ENCODE measurements at places on chromosomes 11 and 22.

- H3K27ac ChIP-seq: no peak overlapping the region
- H3K27me3 ChIP-seq: peaks cover 9% of the 10 kb centered on the region
- no peak for DNase-seq
- no peaks in the 10 kb centered on the region for H3K36me3 ChIP-seq
- no peaks in the 10 kb centered on the region for H3K4me1 ChIP-seq
These were observed 126.6 kb downstream of the BUD13 start for GRCh38 chr11:116646191-116646590.

GRCh38 chr11:94106716-94107115, 21.9 kb upstream of the PANX1 start:
- H3K4me3 ChIP-seq: no peak overlapping the region
- DNase-seq: no peak
- no peaks in the 10 kb centered on the region for H3K36me3 ChIP-seq
- H3K27ac ChIP-seq: no peak overlapping the region
- no peaks in the 10 kb centered on the region for H3K27me3 ChIP-seq

- H3K4me3 ChIP-seq: no peak overlapping the region
- no peaks in the 10 kb centered on the region for H3K36me3 ChIP-seq
- no peak for DNase-seq
- H3K27ac ChIP-seq: no peak overlapping the region
- no peaks in the 10 kb centered on the region for H3K27me3 ChIP-seq
These were observed 1074.5 kb downstream of the LRRC4C start for GRCh38 chr11:40384991-40385390.

- no peaks in the 10 kb centered on the region for H3K27me3 ChIP-seq
- no peaks in the 10 kb centered on the region for H3K4me1 ChIP-seq
- H3K4me3 ChIP-seq: no peak overlapping the region
- H3K36me3 ChIP-seq: no peaks in the 10 kb centered on the region
- DNase-seq: no peak
These were observed 8.4 kb downstream of the AQP11 start for GRCh38 chr11:77598195-77598594.

GRCh38 chr11:63489879-63490278, 1.1 kb downstream of the PLAAT5 start:
- no peak overlapping the region for H3K4me3 ChIP-seq
- no peaks in the 10 kb centered on the region for H3K27me3 ChIP-seq
- no peaks in the 10 kb centered on the region for H3K36me3 ChIP-seq
- DNase-seq: no peak
- H3K4me1 ChIP-seq: no peaks in the 10 kb centered on the region

DNA sequence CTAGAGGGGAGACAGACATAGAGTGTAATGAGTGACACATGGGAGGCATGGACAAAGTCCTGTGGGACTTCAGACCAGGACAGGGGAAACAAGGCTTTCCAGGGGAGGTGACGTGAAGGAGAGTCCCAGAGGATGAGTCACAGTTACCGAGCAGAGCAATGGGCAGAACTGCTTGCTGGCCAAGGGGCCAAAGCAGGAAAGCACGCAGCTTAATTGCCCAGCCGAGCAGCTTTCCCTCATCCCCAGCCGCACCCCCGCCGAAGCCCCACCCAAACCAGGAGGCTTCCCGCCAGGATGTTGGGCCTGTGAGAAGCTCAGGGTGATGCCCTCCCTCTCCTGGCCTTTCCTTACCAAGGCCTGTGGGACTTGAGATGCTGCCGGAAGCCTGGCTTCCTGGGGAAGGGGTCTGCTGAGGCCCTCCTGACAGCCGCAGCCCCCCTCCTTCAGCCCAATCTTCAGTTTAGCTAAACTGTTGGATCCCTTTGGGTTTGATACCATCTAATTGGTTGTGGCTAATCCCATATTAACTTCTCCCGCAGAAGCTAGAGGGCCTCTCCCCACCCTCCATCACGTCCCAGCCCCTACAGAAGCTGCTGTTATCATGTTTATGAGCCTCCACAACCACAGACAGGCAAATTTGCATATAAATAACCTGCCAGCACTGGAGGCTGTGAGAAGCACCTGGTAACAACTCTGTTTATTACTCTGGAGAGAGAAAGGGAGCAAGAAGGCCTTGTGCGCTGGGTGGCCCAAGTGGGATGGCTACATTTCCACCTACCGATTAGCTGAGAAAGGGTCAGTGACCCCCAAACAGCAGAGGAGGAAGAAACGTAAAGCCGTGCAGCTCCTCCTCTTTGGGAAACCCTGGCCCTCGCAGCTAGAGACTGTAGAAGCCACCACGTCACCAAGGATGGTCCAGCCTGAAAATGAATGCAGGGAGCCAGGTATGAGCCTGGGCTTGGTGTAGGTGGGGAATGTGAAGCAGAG, 80.0 kb downstream of the TRIM29 start:
- H3K4me1 ChIP-seq: peaks cover 3% of the 10 kb centered on the region
- H3K27me3 ChIP-seq: no peaks in the 10 kb centered on the region
- H3K27ac ChIP-seq: no peak overlapping the region
- H3K4me3 ChIP-seq: no peak overlapping the region
- DNase-seq: no peak

GRCh38 chr11:84289381-84289906, 1003.3 kb upstream of the CCDC90B start:
- no peaks in the 10 kb centered on the region for H3K4me1 ChIP-seq
- no peaks in the 10 kb centered on the region for H3K36me3 ChIP-seq
- H3K4me3 ChIP-seq: no peak overlapping the region
- H3K27ac ChIP-seq: no peak overlapping the region

DNA sequence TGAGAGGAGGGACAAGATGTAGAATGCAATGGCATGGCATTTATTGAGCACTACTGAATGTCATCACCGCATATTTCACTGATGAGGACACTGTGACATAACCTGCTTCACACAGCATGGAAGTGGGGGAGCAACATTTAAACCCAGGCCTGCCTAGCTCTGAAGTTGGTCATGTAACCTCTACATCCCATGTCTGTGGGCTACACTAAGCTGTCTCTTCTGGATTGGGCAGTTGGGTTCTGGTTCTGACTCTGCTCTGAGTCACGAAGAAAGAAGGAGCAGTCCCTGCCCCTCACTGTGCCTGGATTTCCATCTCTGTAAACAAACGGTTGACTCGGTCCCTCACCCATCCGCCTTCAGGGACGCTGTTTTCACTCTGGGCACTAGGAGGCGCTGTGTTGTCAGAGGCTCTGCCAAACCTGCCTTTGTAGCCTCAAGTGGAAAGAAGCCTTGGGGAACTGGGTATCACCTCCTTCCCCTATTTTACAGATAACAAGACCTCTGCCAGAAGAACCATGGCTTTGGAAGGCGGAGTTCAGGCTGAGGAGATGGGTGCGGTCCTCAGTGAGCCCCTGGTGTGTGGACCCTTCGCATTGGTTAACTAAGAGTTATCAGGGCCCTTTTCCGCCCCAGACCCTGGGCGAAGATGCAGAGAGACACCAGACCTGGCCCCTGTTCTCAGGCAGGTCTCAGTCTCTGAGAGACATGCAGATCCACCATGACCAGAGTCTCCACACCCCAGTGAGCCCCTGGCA, 12.7 kb upstream of the ARHGEF17 start:
- no peak overlapping the region for H3K27ac ChIP-seq
- DNase-seq: peak; percentile 61
- H3K4me1 ChIP-seq: no peaks in the 10 kb centered on the region
- no peak overlapping the region for H3K4me3 ChIP-seq

GRCh38 chr11:121237686-121238658, 54.6 kb upstream of the SC5D start:
- no peaks in the 10 kb centered on the region for H3K4me1 ChIP-seq
- no peak for DNase-seq

DNA sequence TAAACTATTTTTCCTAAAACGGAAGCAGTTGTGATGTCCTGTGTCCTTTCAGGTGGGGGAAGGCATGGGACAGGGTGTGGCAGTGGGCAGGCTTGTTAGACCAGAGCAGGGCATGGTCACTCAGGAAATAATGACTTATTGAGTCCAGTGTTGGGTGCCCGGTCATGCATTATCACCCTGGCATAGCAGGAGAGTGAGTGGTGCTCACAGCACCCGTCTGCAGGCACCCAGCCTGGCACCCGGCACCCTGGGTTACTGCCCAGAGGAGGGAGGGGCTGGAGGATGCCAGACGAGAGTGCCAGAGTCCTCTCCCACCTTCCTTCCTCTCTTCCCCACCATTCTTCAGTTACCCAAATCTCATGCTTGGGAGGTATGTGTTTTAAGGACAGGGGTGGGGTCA, 59.1 kb downstream of the ST3GAL4 start:
- no peak for DNase-seq
- H3K27ac ChIP-seq: peak overlapping the region; percentile 74
- peaks cover 32% of the 10 kb centered on the region for H3K4me1 ChIP-seq
- H3K36me3 ChIP-seq: peaks cover 7% of the 10 kb centered on the region
- no peak overlapping the region for H3K4me3 ChIP-seq

GRCh38 chr11:12994476-12994875, 14.6 kb upstream of the RASSF10 start:
- H3K4me3 ChIP-seq: no peak overlapping the region
- H3K36me3 ChIP-seq: no peaks in the 10 kb centered on the region
- no peaks in the 10 kb centered on the region for H3K4me1 ChIP-seq
- H3K27me3 ChIP-seq: no peaks in the 10 kb centered on the region
- no peak for DNase-seq
- no peak overlapping the region for H3K27ac ChIP-seq

- no peak overlapping the region for H3K4me3 ChIP-seq
- no peak for DNase-seq
- H3K36me3 ChIP-seq: no peaks in the 10 kb centered on the region
- no peaks in the 10 kb centered on the region for H3K27me3 ChIP-seq
These were observed 42.4 kb upstream of the WNT7B start for GRCh38 chr22:46019351-46019750.

DNA sequence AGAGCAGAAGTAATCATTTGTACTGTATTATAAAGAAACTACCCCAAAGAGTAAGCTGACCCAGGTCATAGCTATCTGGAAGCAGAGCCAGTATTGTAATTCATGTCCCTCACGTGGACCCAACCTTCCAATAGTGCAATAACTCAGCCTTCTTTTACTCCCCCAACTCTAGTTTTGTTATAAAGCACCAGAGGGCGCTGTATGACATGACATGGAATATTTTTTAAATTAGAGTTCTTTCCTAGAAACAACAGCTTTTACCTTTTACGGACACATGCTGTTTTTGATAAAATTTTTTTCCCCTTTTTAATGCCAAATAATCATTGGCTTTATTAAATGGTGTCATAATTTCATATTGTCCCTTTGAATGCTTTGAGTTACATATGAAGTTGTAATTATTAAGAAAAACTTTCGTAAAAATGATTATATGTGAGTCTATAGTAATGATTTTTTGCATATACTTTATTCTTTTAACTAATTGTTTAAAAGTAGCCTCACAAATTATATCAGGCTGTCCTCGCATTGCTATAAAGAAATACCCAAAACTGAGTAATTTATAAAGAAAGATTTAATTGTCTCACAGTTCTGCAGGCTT, 76.9 kb downstream of the DKK3 start:
- H3K27ac ChIP-seq: no peak overlapping the region
- no peak overlapping the region for H3K4me3 ChIP-seq
- H3K4me1 ChIP-seq: no peaks in the 10 kb centered on the region
- no peak for DNase-seq
- no peaks in the 10 kb centered on the region for H3K27me3 ChIP-seq
- H3K36me3 ChIP-seq: peaks cover 26% of the 10 kb centered on the region

DNA sequence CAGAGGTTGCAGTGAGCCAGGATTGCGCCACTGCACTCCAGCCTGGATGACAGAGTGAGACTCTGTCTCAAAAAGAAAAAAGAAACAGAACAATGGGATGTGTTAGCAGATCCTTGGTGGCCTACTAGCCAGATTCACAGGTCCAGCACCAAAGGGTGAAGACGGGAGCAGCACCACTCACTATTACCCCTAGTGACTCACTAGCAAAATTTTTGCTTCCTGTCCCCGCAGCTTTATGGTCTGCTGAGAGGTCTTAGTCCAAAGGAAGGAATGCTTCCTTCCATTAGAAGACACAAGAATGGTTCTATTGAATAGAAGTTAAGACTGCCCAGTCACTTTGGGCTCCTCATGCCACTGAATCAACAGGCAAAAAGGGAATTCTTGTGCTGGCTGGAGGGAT, 35.9 kb upstream of the NUP50 start:
- no peaks in the 10 kb centered on the region for H3K4me1 ChIP-seq
- H3K27me3 ChIP-seq: no peaks in the 10 kb centered on the region
- no peak overlapping the region for H3K27ac ChIP-seq
- DNase-seq: no peak

GRCh38 chr22:26477341-26477731, 6.2 kb downstream of the HPS4 start:
- no peaks in the 10 kb centered on the region for H3K27me3 ChIP-seq
- H3K27ac ChIP-seq: no peak overlapping the region
- no peak for DNase-seq
- peaks cover 62% of the 10 kb centered on the region for H3K36me3 ChIP-seq

GRCh38 chr11:22723274-22723673, 56.9 kb downstream of the GAS2 start:
- no peaks in the 10 kb centered on the region for H3K27me3 ChIP-seq
- H3K4me3 ChIP-seq: no peak overlapping the region
- no peak overlapping the region for H3K27ac ChIP-seq
- no peaks in the 10 kb centered on the region for H3K4me1 ChIP-seq

DNA sequence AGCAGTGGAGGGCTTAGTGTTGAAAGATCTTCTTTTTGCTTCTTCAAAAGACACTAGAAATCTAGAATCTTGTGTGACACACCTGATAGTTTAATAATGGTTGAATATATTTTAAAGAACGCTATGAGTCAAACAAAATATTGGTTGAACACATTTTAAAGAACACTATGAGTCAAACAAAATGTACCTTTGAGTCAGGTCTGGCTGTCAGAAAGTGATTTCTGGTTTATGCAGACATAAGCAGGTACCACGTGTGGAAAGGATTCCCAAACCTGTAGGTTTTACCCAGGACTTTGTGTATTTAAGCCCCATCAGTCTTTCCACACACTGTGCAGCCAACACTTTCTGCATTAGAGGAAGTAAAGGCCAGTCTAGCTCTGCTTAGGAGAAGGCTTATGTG, 366.7 kb upstream of the TENM4 start:
- H3K27ac ChIP-seq: no peak overlapping the region
- H3K4me1 ChIP-seq: no peaks in the 10 kb centered on the region
- no peaks in the 10 kb centered on the region for H3K36me3 ChIP-seq
- H3K27me3 ChIP-seq: no peaks in the 10 kb centered on the region
- H3K4me3 ChIP-seq: no peak overlapping the region

- H3K27me3 ChIP-seq: no peaks in the 10 kb centered on the region
- no peak overlapping the region for H3K4me3 ChIP-seq
- no peak for DNase-seq
- peaks cover 13% of the 10 kb centered on the region for H3K4me1 ChIP-seq
- H3K27ac ChIP-seq: peak overlapping the region; percentile 87
These were observed 27.2 kb downstream of the RPL27A start for GRCh38 chr11:8709777-8710176.

GRCh38 chr11:101357771-101358170, 226.0 kb downstream of the TRPC6 start:
- H3K4me3 ChIP-seq: no peak overlapping the region
- no peaks in the 10 kb centered on the region for H3K27me3 ChIP-seq

DNA sequence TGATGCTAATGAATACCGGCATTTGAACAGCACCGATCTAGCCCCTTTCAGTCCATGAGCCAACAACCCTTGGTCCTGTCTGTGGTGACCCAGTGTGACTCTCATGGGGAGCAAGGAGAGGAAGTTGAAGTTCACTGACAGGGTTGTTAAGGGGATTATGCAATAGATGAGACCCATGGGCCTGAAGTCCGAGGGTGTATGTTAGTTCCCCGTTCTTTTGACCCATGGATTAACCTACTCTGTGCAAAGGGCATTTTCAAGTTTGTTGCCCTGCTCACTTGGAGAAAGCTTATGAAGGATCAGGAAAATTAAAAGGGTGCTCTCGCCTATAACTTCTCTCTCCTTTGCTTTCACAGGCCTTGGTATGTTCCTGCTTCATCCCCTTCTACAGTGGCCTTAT, 4.9 kb downstream of the PNPLA3 start:
- H3K36me3 ChIP-seq: no peaks in the 10 kb centered on the region
- no peaks in the 10 kb centered on the region for H3K27me3 ChIP-seq
- no peaks in the 10 kb centered on the region for H3K4me1 ChIP-seq
- no peak overlapping the region for H3K27ac ChIP-seq
